ENCODE measurements at places on chromosomes 5 and 9. TPM values are rescaled to one million over a fixed set of nuclear protein-coding genes. Genes with fewer than 3 reads are reported as not detected.

The NR2F1 gene
- 4.3 TPM for total RNA-seq

The PLCXD3 gene
- total RNA-seq: 0.21 TPM

The BHMT2 gene
- total RNA-seq: not detected

The C6 gene
- total RNA-seq: not detected

The TEX48 gene
- total RNA-seq: not detected
